ENCODE measurements at places on chromosomes 5 and 9.

- no peak for DNase-seq
Measured at GRCh38 chr5:135971701-135972100, 16.9 kb upstream of the LECT2 start.

- no peak for DNase-seq
Measured at GRCh38 chr5:141155540-141156374, 5.9 kb downstream of the PCDHB6 start.

DNA sequence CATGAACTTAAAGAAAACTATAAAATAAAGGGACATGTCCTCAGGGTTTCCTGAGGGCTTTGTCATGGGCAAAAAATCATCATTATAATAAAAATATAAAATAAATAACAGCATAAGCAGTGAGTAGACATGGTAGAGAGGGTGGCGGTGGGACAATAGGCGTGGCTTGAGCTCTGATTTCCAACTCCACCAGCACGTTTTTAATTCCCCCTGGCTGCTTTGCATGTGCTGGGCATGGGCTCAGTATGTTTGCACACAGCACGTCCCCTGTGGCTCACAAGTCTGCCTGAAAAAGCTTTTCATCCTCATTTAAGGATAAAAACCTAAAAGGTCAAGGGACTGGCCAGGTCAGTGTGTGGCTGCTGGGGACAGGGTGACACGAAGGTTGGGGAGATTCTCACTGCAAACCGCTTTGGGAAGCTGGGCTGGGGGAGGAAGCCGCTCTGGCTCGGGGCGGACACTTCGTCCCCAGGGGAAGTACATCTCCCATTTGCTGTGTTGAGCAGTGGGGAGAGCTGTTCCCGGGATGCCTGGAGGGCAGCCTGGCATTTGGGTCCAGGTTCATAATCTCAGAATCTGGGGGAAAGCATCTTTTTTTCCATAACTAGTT lies 32.6 kb downstream of the NKX2-5 start:
- DNase-seq, result no peak

GRCh38 chr9:10443181-10443867 lies 169.5 kb downstream of the PTPRD start:
- DNase-seq, result no peak

DNA sequence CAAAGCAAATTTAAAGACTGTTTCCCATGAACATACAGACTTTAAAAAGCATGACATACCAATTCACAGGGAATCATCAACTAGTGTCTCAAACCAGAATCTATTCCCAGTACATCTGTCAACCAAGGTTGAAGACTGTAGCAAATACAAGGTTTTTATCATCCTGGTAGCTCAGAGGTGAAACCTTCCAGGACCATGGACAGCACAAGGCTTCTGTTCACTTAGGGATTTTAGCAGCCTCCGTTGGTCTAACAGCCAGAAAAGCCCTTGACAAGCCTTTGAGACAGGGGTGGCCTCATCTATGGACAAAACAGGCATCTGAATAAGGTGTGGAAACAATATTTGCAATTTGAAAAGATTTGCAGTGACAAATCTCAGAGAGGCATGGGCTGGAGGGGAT lies 119.0 kb downstream of the TRIM32 start:
- DNase-seq, result no peak

DNA sequence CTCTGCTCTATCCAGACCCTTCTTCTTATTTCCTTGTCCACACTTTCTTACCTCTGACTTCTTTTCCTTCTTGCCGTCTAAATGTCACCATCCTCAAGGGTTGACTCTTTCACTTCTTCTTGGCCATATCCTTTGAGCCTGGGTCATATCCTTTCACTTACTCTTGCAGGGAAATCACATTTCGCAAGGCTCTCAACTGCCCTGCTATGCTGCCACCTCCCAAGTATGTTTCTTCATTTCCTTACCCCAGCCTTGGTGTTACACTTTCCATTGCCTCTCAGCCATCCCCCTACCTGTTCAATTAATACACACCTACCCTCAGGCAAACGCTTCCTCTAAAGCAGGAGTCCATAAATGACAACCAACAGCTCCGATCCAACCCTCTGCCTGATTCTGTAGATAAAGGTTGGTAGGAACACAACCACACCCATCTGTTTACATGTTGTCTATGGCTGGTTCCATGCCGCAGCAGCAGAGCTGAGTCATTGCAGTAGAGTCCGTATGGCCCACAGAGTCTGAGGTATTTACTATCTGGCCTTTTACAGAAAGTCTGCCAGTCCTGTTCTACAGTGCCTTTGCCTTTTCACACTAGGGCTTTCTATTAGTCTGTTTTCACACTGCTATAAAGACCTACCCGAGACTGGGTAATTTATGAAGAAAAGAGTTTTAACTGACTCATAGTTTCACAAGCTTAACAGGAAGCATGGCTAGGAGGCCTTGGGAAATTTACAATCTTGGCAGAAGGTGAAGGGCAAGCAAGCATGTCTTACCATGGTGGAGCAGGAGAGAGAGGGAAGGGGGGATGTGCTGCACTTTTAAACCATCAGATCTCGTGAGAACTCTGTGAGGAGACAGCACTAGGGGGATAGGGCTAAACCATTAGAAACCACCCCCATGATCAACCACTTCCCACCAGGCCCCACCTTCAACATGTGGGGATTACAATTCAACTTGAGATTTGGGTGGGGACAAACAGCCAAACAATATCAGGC lies 97.9 kb downstream of the SV2C start:
- DNase-seq, result no peak

DNA sequence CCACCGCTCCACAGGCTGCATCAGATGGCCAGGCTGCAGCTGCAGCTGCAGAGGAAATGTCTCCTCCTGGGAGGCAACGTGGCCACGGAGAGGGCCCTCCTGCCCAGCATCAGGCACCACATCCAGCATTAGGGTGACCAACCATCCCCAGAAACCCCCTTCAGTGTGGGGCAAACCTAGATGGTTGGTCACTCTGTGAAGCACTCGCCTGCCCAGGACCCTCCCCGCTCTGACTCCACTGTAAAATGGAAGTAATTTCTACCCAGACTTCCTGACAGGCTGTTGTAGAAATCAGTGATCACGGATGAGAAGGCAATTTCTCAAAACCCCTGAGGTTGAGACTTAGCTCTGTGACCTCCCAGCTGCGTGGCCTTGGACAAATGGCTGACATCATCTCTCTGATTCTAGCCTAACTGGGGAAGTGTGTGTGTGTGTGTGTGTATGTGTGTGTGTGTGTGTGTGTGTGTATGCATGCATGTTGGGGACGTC lies 31.6 kb downstream of the B4GALT1 start:
- DNase-seq, result no peak

- DNase-seq, result no peak
Measured at GRCh38 chr5:7849681-7850394, 1.1 kb downstream of the CFAP90 start.

- DNase-seq, result peak; percentile 65
Measured at GRCh38 chr5:83919071-83920041, 198.7 kb upstream of the HAPLN1 start.

DNA sequence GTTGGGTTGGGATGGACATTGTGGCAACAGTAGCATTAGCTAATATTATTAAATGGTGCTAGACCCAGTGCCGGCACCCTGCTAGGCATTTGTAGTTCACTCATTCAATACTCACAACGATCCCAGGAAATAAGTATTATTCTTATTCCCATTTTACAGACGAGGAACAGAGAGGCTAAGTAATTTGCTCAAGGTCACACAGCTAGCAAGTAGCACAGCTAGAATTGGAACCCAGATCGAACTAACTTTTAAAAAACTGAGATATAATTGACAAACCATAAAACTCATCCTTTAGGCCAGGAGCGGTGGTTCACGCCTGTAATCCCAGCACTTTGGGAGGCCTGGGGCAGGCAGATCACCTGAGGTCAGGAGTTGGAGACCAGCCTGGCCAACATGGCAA lies 79.5 kb downstream of the SH3PXD2B start:
- no peak for DNase-seq

DNA sequence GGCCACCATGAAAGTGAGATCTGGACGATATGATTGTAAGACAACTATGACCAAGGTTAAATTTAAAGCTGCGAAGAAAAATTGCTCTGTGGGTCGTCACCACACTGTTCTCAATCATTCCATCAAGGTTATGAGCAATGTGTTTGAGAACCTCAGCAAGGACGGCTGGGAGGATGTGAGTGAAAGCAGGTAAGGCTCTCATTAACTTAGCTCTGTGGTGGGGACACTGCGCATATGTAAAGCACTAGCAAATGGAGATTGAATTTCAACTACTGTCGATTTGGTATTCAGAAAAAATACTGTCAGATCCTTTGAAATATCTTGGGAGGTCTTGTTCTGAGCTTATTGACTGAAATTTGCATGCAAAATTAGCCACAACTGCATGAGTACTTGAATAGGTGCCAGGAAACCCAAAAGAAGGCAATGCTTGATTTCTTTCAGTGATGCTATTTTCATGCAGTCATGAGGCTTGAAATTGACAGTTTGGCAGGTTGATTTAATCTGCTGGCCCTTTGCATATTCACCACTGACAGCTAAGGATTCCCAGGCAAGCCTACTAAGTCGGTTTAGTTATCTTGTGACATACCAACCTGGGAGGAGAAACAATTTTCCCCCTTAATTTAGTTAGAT lies 183.9 kb upstream of the SH3GL2 start:
- no peak for DNase-seq

GRCh38 chr5:132279801-132280200 lies 14.4 kb upstream of the SLC22A4 start:
- no peak for DNase-seq

DNA sequence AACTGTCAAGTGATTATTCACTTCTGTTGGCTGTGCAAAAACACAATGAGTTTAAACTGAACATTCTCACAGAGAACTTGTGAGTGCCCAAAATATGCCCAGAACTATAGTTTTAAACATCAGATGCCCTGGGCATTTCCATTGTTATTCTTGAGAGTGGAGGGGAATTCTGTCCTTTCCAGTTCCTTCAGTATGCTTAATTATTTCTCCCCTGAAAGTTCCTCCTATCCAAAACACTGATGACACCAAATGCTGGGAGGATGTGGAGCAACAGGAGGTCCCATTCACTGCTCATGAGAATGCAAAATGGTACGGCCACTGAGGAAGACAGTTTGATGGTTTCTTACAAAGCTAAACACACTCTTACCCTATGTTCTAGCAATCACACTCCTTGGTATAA lies 55.5 kb downstream of the ROR2 start:
- no peak for DNase-seq

GRCh38 chr5:22258139-22258538 lies 595.0 kb downstream of the CDH12 start:
- no peak for DNase-seq

GRCh38 chr9:127732444-127732843 lies 2.6 kb downstream of the TOR2A start:
- DNase-seq, result no peak

DNA sequence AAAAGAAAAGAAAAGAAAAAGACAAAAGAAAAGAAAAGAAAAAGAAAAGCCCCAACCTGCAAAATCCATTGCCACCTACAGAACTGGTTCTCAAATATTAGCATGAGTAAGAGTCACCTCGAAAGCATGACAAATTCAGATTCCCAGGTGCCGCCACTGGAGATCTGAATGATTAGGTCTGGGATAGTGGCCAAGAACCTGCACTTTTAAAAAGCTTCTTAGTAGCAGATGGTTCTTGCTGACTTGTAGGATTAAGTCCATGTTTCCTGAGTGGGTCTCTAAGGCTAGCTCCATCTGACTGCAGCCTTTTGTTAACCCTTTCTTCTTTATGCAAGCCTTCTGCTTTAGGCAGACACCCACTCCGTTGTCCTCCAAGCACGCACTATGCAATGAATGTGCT lies 178.5 kb upstream of the CDH18 start:
- peak; percentile 10 for DNase-seq

- DNase-seq, result peak; percentile 55
Measured at GRCh38 chr9:114448706-114449105, 56.6 kb downstream of the WHRN start.

DNA sequence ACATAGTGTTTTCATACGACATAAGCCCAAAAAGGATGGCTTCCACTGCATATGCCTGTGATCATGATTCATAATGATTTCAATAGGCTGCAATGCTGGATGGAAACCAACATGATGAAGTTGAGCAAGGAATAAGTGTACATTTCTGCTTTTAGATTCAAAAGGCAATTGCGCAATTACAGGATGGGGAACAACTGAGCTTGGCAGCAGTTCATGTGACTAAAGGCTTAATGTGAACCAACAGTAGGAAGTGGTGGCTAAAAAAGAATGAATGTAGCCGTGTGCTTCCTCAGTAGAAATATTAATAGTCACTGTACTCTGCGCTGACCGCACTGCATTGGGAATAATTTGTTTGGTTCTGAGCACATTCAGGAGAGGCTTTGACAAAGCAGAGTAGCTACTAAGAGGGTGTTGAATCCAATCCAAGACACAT lies 51.2 kb downstream of the SLC1A3 start:
- DNase-seq, result peak; percentile 99

DNA sequence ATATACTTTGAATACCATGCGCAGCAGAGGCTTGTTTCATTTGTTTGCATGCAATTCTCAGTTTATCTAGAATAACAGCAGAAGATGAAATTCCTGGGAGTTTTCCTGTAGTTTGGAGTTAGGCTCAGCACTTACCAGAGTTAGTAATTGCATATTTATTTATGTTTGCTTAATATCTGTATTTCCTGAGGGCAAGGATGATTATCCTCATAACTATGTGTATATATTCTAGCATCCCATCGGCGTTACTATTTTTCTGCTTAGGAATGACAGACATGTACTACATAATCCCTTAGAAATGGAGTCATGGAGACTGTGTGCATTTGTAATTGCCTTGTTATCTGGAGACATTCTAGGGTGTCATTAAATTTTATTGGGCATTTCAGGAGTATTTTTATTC lies 1184.8 kb downstream of the DTWD2 start:
- DNase-seq, result peak; percentile 1

DNA sequence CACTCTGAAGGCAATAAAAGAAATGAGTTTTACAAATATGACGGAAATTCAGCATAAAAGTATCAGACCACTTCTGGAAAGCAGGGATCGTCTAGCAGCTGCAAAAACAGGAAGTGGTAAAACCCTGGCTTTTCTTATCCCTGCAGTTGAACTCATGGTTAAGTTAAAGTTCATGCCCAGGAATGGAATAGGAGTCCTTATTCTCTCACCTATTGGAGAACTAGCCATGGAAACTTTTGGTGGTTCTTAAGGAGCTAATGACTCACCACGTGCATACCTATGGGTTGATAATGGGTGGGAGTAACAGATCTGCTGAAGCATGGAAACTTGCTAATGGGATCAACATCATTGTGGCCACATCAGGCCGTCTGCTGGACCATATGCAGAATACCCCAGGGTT lies 93.5 kb upstream of the RGMB start:
- DNase-seq, result peak; percentile 79

- DNase-seq, result no peak
Measured at GRCh38 chr5:180938294-180938693, 39.3 kb downstream of the BTNL8 start.

DNA sequence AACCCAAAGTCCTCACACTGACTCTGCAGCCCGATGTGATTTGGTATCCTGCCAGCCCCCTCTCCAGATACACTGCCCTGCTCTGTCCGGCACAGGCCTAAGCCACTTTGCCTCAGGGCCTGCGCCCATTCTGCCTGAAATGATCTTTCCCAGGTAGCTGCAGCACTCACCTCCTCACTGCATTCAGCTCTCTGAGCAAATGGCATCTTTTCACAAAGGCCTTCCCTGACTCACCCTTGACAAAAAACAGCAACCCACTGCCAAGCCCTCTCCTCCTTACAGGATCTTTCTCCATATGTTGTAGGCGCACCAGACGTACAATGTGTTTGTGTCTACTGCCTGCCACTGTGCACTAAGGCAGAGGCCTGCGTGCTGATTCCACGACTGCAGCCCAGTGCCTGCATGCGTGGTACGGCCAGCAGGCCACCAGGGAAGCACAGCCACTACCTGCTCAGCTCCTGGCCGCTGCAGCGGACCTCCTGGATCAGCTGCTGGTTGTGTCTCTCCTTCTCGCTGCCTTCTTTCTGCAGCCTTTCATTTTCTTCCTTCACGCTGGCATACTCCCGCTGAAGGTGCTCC lies 171.2 kb downstream of the CDK5RAP2 start:
- DNase-seq, result no peak

All from astrocyte of the spinal cord (primary cell).